Fibroblast of pulmonary artery (primary cell): ENCODE measurements at places on chromosomes 3 and 15.
A peak's percentile ranks its signal among the peaks of the same experiment; 100 is the strongest.

DNA sequence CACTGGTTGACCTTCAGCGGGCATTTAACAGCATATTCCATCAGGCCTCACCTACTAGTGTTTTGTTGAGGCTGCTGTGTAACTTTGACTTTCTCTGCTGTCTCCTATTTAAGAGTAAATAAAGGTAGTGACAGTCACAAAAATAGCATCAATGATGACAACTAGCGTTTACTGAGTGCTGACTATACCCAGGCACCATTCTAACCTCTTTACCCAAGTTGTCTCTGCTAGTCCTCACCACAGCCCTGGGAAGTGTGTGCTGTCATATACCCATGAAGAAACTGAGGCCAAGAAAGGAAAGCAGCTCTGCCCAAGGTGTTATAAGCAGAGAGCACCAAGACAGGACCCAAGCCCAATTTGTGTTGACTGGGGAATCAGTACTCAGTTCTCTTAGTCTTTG, 286.4 kb upstream of the CTDSPL start:
- no peak for DNase-seq

GRCh38 chr3:186520957-186521842, 23.0 kb downstream of the CRYGS start:
- DNase-seq, result no peak

GRCh38 chr15:82197733-82198594, 64.6 kb downstream of the EFL1 start:
- DNase-seq, result peak; percentile 83

GRCh38 chr15:31325595-31326155, 960 bp upstream of the KLF13 start:
- DNase-seq, result no peak

DNA sequence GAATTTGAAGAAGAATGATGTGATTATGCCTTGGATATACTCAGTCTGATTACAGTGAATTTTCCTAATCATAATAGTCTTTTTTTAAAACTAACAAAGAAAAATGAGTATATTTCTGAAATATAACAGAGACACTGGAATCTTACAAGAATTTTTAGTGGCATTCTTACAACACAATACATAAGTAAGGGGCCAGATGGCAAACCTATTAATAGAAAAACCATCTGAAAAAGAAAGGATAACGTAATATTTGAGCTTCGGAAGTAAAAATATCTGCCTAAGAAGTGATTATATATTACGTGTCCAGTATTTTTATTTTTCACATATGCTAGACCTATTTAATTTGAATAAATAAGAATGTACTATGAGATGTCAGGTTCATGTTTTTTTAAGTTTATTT, 452.8 kb downstream of the NAALADL2 start:
- no peak for DNase-seq

DNA sequence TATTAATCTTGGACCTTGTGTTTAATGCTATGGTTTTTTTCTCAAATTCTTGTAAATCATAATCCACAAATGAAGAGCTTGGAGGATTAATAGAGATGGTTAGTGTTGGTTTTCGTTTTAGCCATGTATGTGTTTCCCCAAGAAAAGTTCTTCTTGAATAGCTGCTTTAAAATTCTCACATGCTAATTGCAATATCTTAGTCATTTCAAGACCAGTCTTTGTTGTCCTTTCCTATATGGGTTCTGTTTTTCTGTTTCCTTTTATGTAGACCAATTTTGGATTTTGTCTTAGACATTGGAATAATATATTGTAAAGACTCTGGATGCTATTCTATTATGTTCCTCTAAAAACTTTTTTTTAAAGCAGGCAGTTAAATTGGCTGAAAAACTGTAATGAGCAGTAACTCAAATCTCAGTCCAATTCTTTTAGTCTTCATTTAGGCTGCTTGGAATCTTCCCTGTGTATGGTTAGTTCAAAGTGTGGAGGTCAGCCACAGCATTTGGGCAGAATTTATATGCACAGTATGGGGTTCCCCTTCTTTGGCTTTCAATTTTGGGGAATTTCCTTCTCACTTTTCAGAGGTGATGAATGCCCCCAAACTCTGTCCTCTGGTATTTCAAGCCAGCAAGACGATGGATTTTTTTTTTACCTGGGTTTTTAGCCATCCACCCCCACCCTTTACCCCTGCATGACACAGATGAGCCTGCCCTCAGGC, 39.1 kb upstream of the DNAJC13 start:
- no peak for DNase-seq

GRCh38 chr3:81989758-81990157, 228.3 kb upstream of the GBE1 start:
- DNase-seq, result no peak

GRCh38 chr15:60720493-60721256, 241.7 kb upstream of the ICE2 start:
- no peak for DNase-seq

DNA sequence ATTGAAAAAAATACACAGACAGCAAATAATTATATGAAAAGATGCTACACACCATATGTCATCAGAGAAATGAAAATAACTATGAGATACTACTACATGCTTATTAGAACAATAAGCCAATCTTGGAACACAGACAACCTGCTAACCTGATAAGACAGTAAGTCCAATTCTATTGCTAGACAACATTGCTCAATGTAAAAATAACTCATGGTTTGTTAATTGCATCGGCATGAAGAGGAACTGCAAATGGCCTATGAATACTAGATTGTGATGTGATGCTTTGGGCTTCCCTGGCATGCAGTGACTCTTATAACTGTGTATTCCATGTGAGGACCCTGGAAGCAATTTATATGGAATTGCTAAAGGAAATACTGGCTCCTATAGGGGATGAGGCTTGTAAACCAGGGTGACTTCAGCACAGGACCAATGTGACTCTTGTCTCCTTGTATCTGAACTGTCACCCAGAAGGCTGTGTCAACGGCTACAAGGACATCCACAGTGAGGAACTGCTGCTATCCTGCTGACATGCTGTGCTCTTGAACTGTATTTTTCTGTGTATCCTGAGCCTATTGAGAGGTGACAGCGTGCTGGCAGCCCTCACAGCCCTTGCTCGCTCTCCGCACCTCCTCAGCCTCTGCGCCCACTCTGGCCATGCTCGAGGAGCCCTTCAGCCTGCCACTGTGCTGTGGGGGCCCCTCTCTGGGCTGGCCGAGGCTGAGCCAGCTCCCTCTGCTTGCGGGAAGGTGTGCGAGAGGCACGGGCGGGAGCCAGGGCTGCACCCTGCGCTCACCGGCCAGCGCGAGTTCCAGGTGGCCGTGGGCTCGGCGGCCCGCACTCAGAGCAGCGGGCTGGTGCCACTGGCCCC, 385.7 kb downstream of the CNTN4 start:
- DNase-seq, result no peak

- DNase-seq, result no peak
Observed at GRCh38 chr3:176469694-176470205, 727.5 kb downstream of the TBL1XR1 start.

DNA sequence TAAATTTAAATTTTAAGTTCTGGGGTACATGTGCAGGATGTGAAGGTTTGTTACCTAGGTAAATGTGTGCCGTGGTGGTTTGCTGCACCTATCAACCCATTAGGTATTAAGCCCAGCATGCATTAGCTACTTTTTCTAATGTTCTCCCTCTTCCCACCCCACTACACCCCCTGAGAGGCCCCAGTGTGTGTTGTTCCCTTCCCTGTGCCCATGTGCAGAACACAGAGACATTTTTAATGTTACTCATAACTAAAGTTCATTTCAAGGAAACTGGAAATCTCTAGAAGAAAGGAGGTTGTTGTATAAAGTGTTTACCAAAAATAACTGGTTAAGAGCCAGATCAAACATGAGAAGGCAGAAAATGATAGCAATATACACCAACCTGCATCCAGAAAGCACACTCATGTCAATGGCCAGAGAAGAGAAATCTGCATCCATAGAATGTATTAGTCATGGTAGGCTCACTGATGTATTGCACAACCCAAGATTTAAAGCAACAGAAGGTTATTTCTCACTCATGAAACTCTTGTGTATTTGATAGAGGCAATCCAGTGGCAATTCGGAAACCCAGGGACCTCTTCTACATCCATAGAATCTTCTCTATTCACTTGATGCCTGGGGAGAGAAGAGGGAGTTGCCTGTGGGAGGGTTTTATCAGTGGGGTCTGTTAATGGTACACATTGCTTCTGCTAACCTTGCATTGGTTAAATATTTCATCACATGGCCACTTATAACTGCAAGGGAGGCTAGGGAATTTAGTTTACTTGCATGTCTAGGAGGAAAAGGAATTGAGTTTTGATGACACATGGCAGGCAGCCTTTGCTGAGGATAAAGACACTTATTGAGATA, 321.9 kb upstream of the RASGRP1 start:
- peak; percentile 94 for DNase-seq

DNA sequence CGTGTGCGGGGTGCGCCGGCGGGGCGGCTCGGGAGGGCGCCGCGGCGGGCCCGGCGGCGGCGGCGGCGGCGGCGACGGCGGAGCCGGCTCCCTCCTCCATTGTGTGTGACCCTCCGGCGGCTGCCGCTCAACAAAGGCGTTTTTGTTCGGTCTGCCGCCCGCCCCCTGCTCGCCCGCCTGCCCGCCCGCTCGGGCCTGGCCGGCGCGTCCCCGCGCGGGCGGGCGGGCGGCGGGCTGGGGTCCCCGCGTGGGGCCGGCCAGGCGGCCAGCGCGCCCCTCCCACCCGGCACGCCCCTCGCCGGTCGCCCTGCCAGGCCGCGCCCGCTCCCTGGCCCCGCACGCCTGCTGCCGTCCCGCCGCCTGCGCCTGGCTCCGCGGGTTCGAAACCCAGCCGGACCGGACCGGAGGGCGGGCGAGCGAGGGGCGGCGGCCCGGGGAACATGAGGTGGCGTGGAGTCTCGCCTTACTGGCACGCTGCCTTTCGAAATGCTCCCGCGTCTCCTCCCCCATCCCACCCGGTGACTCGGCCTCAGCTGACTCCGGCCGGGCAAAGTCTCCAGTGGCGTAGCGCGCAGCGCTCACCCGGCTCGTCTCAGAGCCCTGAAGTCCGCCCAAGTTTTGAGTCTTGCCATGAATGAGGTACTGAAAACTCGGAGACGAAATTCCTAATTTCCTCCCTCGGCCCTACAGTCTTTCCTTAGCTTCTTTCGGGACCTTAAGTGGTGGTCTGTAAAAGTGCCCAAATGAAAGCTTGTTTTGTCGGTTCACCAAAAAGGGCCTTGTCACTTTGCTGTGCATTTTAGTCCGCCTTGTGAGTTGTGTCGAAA, 588 bp downstream of the MAPK6 start:
- DNase-seq, result peak; percentile 93

GRCh38 chr15:48516121-48516520, 129.4 kb downstream of the FBN1 start:
- peak; percentile 17 for DNase-seq

DNA sequence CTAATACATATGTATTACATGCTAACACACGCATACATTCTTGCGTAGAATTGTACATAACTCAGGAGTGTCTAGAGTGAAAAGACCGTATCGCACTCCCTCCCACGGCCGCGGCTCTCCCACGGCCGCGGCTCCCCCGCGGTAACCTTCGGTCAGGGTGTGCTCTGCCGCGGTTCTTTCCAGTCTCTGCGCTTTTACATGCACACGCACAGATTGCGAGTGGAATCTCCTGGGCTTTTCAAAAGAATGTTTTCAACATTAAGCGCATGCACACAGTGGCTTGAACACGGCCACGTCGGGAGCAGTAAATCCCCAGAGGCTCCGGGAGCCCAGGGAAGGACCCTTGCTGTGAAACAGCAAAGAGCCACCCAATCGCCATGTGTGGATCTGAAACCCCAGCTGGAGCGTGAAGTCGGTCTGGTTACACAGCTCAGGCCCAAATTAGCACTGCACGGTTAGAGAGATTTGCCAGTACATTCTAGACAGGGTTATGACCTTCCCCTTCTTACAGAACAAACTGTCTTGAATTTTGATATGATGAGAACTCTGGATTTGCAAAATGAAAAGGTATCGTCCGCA, 805 bp upstream of the RGMA start:
- no peak for DNase-seq

GRCh38 chr15:82799183-82799841, 6.6 kb downstream of the FSD2 start:
- DNase-seq, result no peak

DNA sequence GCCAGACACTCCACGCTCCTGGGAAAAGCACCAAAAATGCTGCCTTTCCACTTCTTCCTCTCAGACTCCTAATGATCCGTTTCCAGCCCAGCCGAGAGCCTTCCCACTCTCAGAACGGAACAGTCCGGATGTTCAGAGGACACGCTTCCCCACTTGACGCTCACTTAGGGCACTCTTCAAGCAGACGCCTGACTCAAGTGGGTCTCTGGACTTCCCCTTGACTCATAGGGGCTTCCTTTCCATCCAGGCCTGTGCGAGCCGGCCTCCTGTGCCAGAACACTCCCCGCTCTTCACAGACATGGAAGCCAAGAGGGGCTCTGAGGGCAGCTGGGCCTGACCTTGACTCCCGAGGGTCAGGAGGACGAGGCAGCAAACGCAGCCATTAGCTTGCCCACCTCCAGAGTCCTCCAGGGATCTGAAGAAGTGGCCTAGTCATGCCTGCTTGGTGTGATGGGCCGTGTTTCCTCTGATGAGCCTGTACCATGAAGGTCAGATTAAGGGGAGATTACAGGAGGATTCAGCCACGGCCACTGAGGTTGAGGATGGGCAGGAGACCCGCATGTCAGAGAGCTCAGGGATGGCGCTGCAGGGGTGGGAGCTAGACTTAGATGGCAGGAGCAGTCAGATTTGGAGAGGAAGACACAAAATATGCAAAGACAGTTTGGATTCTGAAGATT, 114.7 kb upstream of the TLE3 start:
- peak; percentile 38 for DNase-seq

DNA sequence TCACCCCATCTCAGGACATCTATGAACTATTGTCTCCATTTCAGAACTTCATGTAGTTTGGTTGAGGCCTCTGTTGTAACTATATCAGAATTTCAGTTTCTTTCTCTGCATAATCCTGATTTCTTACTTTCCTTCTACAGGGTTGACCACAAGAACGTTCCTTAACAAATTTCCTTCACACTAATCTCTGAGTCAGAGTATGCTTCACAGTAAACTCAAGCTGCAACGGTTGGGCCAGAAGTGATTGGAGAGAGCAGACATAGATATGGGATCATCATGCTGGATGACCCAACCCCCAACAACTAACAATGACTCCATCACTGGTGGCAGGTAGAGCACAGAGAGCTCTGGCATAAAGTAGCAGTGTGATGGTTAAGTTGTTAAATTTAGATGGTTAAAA, 128.8 kb upstream of the OSTN start:
- peak; percentile 84 for DNase-seq

GRCh38 chr15:56261854-56262509, 18.3 kb upstream of the RFX7 start:
- no peak for DNase-seq

DNA sequence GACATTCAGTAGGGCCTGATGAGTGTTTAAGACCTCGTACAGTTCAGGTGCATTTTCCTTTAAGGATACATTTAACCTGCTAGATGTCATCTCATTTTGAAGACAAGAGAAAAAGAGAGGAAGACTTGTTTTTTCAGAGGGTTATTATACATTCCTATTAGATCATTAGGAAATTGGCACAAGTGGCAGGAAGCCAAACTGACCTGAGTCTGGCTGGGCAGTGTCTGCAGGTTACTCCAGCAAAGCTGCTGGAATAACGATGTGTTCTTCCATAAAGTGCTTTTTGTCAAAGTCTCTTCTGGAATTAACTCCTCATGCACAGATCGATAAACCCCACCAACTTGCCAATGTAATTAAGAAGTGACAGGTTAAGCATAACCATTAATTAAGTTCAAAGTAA, 396.4 kb upstream of the TPRG1 start:
- DNase-seq, result no peak
